Islet precursor cell (in vitro differentiated cells): ENCODE measurements at places on chromosomes 2 and 18.
A peak's percentile ranks its signal among the peaks of the same experiment; 100 is the strongest.

GRCh38 chr2:201182650-201183364 is at the start of gene CASP10:
Gene CASP10, plus strand, starts transcription at chr2:201183141. Its CDS starts 2,637 bp downstream, at chr2:201185778.
- DNase-seq, result no peak

DNA sequence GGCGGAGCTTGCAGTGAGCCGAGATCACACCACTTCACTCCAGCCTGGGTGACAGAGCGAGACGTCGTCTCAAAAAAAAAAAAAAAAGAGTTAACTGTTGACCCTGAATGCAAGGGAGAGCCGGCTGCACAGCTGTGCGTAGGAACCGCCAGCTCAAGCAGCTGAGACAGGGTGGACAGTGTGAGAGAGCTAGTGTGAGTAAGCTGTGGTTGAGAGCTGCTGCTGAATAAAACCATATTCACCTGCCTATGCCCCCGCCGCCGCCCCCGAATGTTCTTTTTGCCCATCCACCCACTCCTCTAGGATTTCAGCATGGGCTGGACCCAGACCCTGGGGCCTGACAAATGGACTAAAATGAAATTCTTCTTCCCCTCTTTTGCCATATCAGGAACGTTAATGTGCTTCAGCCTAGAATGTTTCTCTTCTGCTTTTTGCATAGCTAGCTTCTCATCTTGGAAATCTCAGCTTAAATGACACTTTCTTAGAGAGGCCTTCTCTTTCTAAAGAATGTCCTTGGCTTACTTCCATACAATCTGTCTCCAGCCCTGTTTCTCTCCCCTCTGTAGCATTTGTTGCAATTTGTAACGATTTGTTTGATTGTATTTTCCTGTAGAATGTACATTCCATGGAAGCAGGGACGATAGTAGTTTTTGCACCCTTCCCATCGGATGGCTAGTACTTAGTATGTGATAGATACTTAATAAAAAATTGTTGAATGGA is 142.7 kb downstream of the KLHL14 start:
- no peak for DNase-seq

DNA sequence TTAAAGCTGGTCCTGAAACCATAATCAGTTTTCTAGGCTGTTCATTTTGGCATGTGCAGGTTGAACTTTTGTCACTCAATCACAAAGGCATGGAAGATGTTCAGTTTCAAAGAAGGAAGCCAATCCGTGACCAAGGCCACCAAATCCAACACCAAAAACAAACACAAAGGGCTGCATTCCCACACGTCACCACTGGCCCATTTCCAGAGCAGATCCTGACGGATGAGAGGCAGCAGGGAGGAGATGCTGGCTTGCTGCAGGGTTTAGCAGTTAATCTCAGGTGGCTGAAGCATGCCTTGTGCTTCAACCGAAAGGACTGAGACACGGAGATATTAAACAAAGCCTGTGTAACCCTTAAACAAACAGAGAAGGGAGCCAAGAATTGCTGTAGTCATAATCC is 191.9 kb upstream of the CTAGE1 start:
- no peak for DNase-seq

DNA sequence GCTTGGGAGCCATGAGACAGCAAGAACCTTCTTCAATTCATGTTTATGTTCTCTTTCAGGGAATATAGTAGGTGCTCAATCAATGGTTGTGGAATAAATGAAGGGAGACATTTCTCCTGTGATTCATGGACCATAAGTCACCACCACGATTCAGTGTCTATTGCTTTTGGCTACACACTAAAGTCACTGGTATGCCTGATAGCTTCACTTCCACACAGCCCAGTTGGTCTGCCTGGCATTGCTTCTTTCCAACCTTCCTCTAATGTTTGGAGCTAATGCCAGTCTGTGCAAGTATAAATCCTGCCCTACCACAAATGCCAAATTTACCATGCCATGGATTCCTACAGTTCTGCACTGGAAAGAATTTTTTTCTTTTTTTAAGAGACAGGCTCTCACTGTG is 1.3 kb upstream of the CXCR1 start:
- no peak for DNase-seq

- no peak for DNase-seq
Measured at GRCh38 chr2:216281316-216281715, 91.0 kb downstream of the MARCHF4 start.

- peak; percentile 78 for DNase-seq
Measured at GRCh38 chr2:56185582-56186046, 1.8 kb downstream of the CCDC85A start.

DNA sequence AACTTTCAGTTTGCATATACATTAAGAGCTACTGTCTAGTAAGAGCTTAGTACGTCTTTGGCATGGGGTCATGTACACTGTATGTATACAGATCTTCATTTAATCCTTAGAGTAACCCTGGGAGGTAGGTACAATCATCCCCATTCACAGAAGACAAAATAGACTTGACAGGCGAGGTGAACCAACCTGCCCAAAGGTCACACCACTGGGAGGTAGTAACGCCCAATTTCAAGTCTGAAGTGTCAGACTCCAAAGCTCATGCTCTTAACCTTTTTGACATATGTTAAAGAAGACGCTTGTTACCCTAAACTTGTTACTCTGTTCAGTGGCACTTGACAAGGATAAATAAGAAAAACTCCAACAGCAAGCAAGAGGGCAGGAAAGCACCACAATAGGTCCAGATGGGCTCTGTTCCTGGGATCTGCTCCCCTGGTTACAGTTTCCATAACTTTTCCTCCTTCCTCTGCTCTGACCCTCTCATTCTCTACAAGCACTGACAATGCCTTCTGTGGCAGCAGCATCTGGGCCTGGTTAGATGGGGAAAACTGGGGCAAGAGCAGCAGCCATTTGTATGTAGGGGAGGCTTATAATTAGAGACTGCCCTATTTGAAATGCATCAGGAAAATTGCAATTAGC is 64.7 kb upstream of the SERTAD2 start:
- DNase-seq, result no peak

DNA sequence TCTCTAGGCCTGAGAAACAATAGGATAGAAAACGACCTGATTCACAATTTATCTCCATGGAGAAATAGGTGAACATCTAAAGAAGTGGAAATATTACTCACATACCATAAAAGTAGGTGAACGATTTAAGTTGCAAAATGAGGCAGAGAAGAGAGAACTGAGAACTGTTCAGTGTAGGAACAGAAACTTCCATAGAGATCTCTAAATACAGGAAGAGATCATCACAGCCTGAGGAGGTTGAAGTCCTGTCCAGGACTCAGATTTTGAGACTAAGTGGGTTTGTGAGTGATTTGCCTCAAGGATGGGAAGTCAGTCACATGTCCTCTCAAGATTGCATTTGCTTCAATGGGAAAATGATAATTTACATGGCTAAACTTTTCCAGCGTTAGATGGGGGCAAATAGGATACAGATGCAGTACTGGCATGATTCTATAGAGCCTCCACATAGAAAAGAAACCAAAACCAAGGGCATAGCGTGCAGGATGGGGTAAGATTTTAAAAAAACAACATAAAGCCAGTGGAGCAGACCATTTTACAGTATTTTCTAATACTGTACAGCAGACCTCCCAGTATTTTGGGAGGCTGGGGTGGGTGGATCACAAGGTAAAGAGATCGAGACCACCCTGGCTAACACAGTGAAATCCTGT is 68.8 kb downstream of the MEP1B start:
- no peak for DNase-seq

GRCh38 chr2:43223521-43224001 is 2.8 kb downstream of the ZFP36L2 start:
- DNase-seq, result no peak

DNA sequence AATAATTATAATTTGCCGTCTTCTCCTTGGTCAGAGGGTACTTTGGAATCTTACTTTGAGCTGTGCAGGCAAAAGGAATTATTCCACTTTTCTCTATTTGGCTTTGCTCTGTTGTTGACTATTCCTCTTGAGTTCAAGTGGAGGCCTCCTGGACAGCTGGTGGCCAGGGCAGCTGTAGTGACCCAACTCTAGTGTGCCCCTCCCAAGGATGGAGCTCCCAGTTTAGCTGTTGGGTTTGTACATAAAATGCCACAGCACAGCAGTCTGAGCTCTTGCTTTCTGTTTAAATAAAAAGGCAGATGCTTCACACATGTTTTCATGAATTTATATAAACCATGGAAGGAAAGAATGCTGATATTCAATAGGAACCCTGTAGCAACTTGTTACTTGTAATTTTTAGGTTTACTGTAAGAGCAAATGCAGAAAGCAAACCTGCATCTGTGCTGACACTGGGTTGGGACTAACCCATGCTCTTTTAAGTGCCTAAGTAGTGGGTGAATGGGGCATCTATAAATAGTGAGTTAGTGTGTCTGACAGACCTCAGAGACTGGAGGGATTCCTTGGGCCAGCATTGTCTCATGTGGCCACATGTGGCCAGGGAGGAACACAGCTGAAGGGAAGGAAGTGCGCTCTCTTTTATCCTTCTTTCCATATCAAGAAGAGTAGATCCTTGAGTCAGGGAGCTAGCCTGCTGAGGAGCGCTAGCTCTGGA is 121.8 kb downstream of the FHOD3 start:
- no peak for DNase-seq

DNA sequence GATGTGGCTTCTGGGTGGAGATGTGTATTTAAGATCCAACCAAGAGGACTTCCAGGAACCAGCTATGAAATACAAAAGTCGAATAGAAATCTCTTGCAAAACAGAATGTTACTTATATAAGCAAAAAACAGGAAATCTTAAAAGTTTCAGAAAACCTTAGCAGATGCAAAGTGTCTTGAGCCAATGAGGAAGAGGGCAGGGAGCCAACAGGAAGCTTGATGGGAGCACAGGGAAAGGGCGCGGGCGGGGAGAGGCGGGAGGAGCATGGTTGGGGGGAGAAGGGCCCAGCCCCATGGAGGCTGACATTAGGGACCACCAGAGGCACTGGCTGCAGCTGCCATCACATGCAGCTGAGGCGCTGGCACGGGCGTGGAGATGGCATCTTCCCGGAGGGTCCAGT is 203.3 kb downstream of the SNTG2 start:
- DNase-seq, result no peak

DNA sequence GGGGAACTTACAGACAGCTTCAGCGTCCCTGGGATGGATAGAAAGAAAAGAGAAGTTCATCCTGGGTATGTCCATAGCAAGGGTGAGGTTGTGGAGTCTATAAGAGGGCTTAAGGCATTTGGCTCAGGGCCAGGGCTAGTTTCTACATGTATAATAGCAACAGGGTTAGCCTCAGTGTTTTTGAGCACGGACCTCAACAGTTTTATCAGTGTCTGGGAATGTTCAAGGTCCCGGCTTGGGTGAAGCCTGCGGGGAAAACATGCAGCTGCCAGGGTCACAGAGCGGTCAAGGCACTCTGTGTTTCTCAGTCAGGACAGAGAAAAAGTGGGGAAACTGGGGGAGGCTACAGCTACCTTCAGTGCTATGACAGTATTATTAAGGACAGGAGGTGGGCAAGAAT is 427.7 kb upstream of the HS6ST1 start:
- DNase-seq, result no peak

GRCh38 chr2:173109253-173110188 is 33.9 kb downstream of the MAP3K20 start:
- DNase-seq, result no peak

GRCh38 chr2:234133004-234133403 is 82.5 kb downstream of the SPP2 start:
- peak; percentile 60 for DNase-seq

DNA sequence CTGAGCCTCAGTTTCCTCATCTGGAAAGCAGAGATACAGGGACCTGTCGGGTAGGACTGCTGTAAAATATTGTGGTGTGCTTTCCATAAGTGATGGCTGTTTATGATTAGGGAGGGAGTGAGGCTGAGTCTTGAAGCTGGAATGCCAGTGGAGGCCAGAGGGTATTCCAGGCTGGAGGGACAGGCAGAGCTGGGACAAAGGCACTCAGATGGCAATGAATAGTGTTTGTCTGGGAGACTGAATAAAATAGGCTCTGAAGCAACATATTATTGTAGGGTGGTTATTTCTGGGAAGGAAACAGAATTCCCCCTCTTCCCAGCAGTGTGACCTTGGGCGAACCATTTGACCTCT is 120.7 kb downstream of the INHBB start:
- no peak for DNase-seq

DNA sequence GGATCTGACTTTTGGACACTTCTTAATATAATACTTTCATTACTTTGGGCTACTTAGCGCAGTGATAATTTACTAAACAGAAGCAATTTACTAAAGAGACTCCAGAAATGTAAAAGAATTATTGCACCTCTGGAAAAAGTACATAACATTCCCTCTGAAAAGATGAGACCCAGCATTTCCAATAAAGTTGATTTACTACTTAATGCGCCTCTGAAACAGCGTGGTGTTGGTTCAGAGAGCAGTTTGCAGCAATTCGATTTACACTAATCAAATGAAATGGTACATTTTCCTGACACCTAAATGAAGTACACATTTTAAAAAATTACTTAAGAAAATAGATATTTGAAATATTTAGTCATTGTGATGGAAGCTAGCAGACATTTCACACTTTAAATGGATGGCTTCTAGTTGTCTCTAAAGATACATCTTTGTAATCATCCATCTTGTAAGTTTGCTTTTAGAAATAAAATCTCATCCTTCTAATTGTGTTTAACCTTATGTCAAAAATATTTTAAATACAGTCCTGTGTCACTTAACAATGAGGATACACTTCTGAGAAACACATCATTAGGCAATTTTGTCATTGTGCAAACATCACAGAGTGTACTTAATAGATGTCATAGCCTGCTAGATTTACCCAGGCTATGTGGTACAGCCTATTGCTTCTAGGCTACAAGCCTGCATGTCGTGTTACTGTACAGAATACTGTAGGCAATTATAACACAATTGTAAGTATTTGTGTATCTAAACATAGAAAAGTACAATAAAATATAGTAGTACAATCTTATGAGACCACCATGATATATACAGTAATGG is 284.6 kb upstream of the UBE2E3 start:
- DNase-seq, result no peak

DNA sequence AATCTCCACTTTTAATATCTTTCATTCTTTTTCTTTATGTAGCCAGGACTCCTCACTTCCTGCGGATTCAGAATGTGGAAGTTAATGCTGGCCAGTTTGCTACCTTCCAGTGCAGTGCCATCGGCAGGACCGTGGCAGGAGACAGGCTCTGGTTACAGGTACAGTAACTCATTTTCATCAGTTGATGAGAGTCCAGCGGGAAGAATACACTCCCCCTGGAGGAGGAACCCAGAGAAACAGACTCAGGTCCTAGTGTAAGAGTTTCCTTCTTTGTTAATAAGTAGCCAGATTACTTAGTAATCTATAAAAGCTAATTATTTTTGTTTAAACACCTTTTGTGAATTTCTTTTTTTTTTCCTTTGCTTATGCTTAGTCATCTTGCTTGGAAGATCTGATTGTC is 359.4 kb downstream of the PTPRM start:
- no peak for DNase-seq

DNA sequence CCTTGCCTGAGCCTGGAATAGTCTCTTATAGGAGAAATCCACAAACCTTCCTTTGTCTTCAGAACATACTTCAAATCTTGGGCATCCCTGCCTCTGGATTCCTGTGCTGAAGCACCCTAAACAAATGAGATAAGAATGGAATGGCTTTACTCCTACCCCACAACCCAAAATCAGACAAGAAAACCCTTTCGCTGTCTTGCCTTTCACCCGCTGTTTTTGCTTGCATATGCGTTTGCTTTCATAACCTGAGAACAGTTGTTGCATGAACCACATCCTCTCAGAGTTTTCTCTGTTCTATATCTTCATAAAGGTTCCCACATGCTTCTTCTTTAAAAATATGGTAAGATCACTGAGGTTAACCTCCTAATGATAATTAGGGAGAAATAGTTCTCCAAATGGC is 132.1 kb upstream of the MAP3K20 start:
- no peak for DNase-seq
